ENCODE measurements at places on chromosomes 5 and 9.

- no peak overlapping the region for H3K27ac ChIP-seq
- no peaks in the 10 kb centered on the region for H3K4me1 ChIP-seq
- no peak for DNase-seq
- H3K27me3 ChIP-seq, result no peaks in the 10 kb centered on the region
- peaks cover 33% of the 10 kb centered on the region for H3K36me3 ChIP-seq
- H3K4me3 ChIP-seq, result no peak overlapping the region
These were observed 77.5 kb upstream of the RARS1 start for GRCh38 chr5:168408561-168409305.

- peaks cover under 1% of the 10 kb centered on the region for H3K27me3 ChIP-seq
- no peak overlapping the region for H3K27ac ChIP-seq
- no peak overlapping the region for H3K4me3 ChIP-seq
- peaks cover 12% of the 10 kb centered on the region for H3K36me3 ChIP-seq
- H3K4me1 ChIP-seq, result no peaks in the 10 kb centered on the region
These were observed 257.9 kb downstream of the SGCD start for GRCh38 chr5:156584871-156585270.

DNA sequence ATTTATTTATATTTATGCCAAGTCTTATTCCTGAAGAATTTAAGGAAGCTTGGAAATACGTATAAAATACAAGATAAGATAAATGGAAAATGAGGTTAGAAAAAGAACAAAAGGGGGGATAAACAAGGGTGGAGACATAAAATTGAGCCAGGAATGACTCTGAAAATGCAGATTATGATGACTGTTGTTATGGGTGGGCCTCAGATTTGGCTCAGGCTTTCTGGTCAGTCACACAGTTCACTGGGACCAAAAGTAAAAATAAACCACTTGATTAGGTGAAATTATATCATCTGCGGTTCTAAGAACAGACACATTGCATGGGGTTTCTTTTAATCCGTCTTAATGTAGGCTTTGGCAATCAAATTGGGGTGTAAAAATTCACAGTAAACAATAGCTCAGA lies 51.0 kb downstream of the OR1J1 start:
- H3K27ac ChIP-seq, result no peak overlapping the region
- no peak for DNase-seq
- no peaks in the 10 kb centered on the region for H3K4me1 ChIP-seq
- H3K36me3 ChIP-seq, result peaks cover 5% of the 10 kb centered on the region

DNA sequence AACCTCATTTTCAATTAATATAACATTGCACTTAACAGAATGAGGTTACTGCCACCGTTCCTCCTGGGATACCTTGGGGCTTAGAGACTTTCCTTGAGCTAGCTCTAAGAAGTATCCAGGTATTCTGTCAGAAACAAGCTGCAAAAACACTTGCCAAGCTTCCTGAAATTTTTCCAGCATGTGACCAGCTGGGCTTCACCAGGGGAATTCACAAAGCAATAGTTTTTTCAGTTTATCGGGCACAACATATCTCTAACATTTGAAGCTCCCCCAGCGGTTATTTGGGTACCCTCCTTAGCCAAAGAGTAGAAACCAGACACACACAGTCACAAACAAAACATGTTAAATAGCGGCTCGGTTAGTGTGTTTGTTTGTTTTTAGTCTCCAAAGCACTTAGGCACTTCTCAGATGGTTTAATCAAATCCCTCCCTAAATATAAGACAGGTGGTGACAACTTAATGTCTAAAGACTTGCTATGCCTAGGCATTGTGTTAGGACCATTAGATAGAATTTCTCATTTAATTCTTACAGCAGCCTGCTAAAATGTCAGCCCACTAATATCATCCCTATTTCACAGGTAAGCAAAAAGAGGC lies 278.2 kb downstream of the GLIS3 start:
- no peak overlapping the region for H3K27ac ChIP-seq
- H3K36me3 ChIP-seq, result no peaks in the 10 kb centered on the region
- DNase-seq, result no peak
- H3K4me3 ChIP-seq, result no peak overlapping the region

GRCh38 chr9:118473521-118473920 lies 769.3 kb downstream of the TLR4 start:
- peaks cover 15% of the 10 kb centered on the region for H3K4me1 ChIP-seq
- peak; percentile 16 for DNase-seq
- H3K27me3 ChIP-seq, result no peaks in the 10 kb centered on the region
- H3K27ac ChIP-seq, result no peak overlapping the region
- no peaks in the 10 kb centered on the region for H3K36me3 ChIP-seq

DNA sequence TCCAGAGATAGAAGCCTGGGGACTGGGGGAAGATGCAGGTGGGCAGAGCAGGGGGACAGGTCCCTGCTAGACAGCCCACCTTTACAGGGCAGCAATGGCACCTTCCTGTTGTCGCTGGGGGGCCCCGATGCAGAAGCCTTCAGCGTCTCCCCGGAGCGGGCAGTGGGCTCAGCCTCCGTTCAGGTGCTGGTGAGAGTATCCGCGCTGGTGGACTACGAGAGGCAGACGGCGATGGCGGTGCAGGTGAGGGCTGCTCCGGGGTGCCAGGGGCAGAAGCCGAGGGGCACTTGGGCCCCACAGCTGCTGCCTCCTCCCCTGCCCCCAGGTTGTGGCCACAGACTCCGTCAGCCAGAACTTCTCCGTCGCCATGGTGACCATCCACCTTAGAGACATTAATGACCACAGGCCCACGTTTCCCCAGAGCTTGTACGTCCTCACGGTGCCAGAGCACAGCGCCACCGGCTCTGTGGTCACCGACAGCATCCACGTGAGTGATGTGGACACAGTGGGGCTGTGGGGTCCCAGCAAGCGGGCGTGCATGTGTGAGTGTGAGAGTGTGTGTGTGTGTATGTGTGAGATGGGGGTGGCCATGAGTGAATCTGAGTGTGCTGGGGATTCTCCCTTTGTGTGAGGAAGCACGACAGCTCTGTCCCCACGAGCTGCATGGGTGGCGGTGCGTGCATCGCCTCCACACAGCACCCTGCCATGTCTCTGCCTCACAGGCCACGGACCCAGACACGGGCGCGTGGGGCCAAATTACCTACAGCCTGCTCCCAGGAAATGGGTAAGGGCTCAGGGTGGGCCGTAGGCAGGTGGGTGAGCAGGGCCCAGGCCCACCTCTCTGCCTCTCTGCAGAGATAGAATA lies 28.4 kb downstream of the CDHR2 start:
- H3K36me3 ChIP-seq, result no peaks in the 10 kb centered on the region
- no peak overlapping the region for H3K27ac ChIP-seq
- H3K27me3 ChIP-seq, result peaks cover 11% of the 10 kb centered on the region
- H3K4me3 ChIP-seq, result no peak overlapping the region

- no peaks in the 10 kb centered on the region for H3K36me3 ChIP-seq
- DNase-seq, result no peak
- peaks cover 31% of the 10 kb centered on the region for H3K4me1 ChIP-seq
- no peak overlapping the region for H3K4me3 ChIP-seq
- H3K27ac ChIP-seq, result peak overlapping the region; percentile 42
These were observed 51.3 kb downstream of the ARHGEF37 start for GRCh38 chr5:149632311-149633251.

DNA sequence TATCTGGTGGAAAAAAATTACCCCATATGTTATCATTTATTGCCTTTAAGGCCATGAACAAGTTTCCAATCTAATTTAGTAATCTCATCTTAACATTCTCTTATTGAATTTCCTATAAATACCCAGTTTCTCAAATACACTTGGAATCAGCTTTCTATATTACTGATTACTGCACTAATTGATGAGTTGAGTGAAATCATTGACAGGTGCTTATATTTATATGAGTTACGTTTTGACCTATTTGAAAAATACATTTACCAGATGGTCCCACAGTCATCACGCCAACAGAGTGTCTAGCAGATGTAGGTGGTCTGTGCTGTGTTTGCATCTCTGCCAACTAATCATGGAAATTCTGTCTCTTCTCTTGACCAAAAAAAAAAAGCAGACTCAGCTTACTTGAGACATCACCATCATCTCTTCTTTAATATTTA lies 307.3 kb upstream of the NREP start:
- DNase-seq, result no peak
- H3K4me1 ChIP-seq, result no peaks in the 10 kb centered on the region
- no peak overlapping the region for H3K4me3 ChIP-seq
- no peak overlapping the region for H3K27ac ChIP-seq
- no peaks in the 10 kb centered on the region for H3K27me3 ChIP-seq

GRCh38 chr9:92094655-92095054 lies 20.6 kb downstream of the SPTLC1 start:
- peak overlapping the region; percentile 2 for H3K27ac ChIP-seq
- no peaks in the 10 kb centered on the region for H3K27me3 ChIP-seq
- peaks cover 29% of the 10 kb centered on the region for H3K36me3 ChIP-seq
- H3K4me3 ChIP-seq, result no peak overlapping the region
- H3K4me1 ChIP-seq, result peaks cover 30% of the 10 kb centered on the region

DNA sequence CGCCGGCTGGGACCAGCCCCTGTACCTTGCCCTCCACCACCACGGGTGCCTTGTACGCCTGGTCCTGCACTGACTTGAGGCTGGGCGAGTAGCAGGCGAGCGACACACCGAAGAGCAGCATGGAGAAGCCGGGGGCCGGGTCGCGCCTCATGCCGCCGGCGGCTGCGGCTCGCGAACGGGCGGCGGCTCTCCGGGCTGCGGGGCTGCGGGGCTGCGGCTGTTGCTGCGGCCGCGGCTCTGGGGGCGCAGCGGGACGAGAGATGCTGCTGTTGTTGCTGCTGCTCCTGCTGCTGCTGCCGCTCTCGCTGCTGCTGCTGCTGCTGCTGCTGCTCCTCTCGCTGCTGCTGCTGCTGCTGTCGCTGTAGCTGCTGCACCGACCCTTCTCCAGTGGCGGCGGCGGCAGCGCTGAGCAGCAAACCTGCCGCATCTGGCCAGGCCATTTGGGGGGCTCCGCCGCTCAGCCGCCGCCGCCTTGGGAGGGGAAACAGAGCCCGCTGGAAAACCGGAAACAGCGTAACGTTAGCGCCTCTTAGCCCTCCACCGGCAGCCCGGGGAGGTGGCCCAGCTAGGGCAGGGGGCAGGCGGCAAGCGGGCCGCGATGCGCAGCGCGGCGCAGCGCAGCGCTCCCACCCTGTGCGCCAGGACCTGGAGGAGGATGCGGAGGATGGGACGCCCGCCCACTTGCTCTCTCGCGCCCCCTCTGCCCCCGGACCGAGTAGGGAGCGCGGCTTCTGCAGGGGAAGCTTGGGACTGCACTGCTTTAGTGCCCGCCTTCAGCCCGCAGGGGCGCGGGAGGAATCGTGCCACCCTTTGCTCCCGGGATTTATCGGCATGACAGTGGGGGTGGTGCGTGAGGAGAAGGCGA lies at the start of gene NRG2:
NRG2 (minus strand) TSS at position 657 of the 865 bp plus-strand sequence.
- peak; percentile 88 for DNase-seq
- H3K27me3 ChIP-seq, result peaks cover 86% of the 10 kb centered on the region
- peak within 1 kb of the TSS; percentile 70 for H3K4me3 ChIP-seq
- no peak within 1 kb of the TSS for H3K27ac ChIP-seq

GRCh38 chr5:180315762-180316212 lies 23.9 kb upstream of the MAPK9 start:
- H3K4me3 ChIP-seq, result peak overlapping the region; percentile 20
- H3K27ac ChIP-seq, result 0 out of 2 replicates have a peak overlapping the region, but pooled peaks have one; percentile 76
- peak; percentile 81 for DNase-seq
- peaks cover 21% of the 10 kb centered on the region for H3K4me1 ChIP-seq
- H3K36me3 ChIP-seq, result peaks cover 69% of the 10 kb centered on the region

DNA sequence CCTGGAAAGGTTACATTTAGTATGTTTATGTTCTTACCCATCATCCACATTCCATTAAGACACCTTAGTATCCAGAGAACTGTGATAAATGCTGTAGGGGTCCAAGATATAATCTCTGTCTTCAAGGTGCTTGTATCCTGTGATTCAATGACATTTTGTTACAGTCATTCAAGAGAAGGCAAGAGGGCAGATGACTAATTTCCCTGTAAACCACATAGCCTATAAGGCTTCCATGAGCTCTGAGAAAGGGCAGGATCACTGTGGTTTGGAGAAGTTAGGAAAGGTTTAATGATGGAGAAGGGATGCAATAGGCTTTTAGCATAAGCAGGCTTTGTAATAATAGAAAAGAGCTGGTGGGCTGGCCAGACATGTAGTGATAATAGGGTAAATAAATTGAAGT lies 40.0 kb downstream of the PAPPA start:
- H3K36me3 ChIP-seq, result no peaks in the 10 kb centered on the region
- no peak for DNase-seq
- no peak overlapping the region for H3K27ac ChIP-seq
- peaks cover 7% of the 10 kb centered on the region for H3K4me1 ChIP-seq

DNA sequence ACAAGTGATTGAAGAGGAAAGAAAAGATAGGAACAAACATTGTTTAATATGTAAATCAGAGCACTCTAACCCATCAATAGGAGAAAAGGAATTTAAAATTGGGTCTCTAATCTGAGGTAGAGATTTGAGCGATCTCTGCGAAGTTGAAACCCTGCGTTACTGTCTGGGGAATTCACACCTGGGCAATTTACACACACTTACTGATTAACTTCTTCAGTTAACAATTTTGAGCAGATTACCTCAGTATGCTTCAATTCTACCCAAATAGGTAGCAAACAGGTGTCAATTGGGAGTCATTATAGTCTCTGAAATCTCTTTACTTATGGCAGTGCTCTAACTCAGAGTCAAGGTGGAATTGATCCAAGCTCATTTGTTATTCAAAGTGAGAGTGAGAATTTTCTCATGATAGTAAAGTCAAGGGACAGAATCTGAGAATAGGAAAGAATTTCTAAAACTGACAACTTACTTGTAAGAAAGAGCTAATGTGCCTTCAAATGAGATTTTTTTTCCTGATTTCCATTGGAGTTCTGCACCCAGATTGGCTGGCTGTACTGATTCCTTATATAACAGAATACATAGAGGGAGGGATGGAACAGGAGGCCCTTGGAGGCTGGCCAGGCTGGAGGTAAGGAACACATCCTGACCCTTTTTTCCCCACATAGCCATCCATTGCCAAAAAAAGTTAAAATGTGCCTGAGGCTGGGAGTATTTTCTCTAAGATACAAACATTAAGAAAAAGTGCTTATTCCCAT lies 27.1 kb upstream of the IFNA14 start:
- H3K27ac ChIP-seq, result no peak overlapping the region
- H3K36me3 ChIP-seq, result no peaks in the 10 kb centered on the region
- no peaks in the 10 kb centered on the region for H3K4me1 ChIP-seq
- peaks cover 97% of the 10 kb centered on the region for H3K27me3 ChIP-seq
- no peak for DNase-seq

- peak; percentile 82 for DNase-seq
- no peaks in the 10 kb centered on the region for H3K27me3 ChIP-seq
These were observed 684 bp downstream of the DNAJA1 start for GRCh38 chr9:33025572-33026342.

DNA sequence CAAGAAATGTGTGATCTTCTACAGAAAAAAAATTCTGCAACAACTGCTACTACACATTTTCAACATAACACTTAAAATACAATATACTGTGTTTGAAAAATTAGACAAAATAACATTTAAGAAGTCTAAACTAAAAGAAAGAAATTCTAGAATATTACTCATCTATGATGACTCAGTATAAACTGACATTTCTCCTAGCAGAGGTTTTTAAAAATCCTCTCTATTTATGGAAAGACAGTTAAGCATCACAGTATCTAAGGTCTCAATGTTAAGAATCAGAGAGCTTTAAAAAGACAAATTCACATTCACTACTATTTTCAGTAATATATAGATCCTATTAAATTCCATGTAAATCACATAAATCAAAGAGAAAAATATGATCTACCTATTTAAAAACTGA lies 61.3 kb downstream of the NR2F1-AS1 start:
- peaks cover 30% of the 10 kb centered on the region for H3K36me3 ChIP-seq
- DNase-seq, result no peak
- no peaks in the 10 kb centered on the region for H3K4me1 ChIP-seq
- no peak overlapping the region for H3K27ac ChIP-seq

Data from WTC11 (cell line).